ENCODE measurements at places on chromosomes 7 and 10.
A peak's percentile ranks its signal among the peaks of the same experiment; 100 is the strongest.

- no peak for DNase-seq
Measured at GRCh38 chr7:141460781-141461715, 90.2 kb upstream of the AGK start.

DNA sequence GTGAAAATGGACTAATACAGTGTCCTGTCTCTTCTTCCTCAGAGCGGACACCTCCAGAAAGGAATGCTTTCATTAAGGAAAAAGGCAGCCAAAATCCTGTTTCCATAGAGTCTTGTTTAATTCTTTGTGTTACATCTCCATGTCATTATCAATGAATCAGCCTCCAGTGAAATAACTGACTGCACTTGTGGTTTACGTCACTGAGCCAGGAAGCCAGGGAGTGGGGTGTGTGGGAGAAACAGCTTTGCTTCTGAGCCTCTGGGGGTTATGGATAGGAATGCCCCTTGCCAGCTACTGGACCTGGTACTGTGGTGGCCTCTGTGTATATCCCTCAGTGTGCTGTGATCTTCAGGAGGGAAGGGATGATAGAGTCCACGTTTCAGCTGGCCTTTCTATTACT is 416.8 kb downstream of the GALNT17 start:
- no peak for DNase-seq

DNA sequence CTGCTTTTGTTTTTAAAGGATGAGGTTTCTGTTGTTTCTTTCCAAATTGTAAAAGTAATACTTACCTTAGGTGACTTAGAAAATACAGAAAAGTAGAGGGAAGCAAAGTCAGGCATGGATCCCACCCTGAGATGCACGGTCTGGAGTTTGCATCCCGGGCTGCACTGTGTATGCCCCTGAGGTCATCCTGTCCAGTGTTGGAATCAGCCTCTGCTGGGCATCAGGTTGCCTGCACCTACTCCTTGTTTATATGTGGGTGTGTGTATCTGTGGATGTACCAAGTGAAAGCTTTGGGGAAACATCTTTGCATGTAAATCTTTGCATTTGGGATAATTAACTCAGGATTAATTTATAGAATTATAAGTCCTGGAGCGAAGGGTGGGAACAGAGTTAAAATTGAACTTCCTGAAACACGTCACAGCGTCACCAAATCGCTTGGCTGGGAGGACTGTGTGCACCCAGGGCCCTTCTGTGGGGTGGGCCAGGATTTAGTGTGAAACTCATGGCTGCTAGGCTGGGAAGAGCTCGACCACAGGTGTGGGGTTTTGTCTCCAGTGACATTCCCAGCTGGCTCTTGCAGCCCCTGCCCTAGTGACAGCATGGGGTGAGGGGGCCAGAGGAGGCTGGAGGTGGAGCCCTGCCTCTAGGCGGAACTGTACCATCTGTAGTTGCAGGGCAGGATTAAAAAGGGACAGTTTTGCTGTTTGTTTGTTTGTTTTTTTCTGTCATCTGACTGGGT is 27.9 kb downstream of the GTF2IRD1 start:
- no peak for DNase-seq

- no peak for DNase-seq
Measured at GRCh38 chr7:158052381-158053060, 535.1 kb downstream of the PTPRN2 start.

GRCh38 chr7:30213637-30214036 is 70.8 kb upstream of the ZNRF2 start:
- no peak for DNase-seq

DNA sequence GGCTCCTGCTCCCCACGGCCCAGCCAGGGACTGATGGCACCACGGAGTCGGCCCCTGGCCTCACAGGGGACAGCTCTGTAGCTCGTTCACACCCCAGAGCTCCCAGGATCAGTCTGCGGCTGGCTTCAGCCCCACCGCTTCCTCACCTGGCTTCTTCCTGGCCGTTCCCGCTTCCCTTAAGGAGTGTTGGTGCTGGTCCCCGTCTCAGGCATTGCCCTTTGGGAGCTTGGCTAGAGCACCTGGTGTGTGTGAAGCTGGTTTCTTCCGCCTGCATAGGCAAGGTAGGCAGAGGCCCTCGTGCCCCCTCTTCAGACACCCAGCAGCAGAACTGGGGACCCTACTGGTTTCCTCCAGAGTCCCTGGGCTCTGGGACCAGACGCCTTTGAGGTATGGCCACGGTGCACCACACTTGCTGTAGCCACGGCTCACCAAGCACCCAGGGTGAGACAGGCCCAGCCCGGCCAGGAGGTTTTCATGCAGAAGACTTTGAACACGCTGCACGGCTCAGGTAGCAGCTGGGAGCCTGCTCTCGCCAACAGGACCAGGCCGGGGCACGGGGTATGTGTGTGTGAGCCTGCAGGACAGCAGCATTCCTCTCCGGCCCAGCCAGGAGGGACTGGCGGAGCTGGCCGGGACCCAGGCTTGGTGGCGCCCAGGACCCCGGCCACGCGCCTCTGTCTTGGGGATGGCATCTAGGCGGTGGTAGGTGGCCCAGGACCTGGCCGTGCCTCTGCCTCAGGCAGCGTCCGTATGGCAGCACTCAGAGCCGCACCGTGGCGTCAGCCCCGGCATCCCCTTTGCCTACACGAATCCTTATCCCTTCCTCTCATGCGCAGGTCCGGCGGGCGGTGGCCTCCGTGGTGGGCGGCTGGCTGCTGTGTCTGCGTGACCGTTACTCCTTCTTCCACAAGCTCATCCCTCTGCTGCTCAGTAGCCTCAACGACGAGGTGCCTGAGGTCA is 13.2 kb upstream of the PRKAR1B start:
- no peak for DNase-seq

DNA sequence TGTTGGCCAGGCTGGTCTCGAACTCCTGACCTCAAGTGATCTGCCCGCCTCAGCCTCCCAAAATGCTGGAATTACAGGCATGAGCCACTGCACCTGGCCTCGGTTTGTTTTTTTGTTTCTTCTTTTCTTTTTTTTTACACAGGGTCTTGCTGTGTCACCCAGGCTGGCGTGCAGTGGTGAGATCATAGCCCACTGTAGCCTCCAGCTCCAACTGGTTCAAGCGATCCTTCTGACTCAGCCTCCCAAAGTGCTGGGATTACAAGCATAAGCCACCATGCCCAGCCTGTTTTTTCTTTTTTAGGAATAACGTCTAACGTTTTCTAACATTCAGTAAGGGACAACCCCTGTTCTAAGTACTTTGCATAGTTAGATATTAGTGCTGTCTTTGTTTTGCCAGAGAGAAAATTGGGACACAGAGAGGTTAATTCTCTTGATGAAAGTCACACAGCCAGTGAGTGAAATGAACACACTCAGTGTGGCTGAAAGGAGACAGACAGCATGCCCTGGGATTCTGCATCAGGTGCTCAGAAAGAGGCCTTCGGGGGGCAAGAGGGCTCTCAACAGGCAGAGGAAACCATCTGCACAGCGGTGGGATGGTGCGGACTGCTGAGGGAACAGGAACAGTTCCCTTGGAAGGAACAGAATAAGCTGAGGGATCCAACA is 4.3 kb downstream of the LIMK1 start:
- DNase-seq, result no peak

DNA sequence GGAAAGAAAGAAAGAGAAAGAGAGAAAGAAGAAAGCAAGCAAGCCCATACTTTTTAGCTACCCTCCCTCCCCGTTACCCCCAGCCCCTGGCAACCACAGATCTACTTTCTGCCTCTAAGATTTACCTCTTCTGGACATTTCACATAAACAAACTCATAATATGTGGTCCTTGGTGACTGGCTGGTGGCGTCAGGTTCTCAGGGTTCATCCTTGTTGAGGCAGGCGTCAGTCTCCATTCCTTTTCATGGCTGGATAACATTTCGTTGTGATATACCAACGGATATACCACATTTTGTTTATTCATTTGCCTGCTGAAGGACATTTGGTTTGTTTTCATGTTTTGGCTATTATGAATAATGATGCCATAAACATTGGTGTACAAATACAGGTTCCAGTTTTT is 30.5 kb downstream of the CDH23 start:
- no peak for DNase-seq

DNA sequence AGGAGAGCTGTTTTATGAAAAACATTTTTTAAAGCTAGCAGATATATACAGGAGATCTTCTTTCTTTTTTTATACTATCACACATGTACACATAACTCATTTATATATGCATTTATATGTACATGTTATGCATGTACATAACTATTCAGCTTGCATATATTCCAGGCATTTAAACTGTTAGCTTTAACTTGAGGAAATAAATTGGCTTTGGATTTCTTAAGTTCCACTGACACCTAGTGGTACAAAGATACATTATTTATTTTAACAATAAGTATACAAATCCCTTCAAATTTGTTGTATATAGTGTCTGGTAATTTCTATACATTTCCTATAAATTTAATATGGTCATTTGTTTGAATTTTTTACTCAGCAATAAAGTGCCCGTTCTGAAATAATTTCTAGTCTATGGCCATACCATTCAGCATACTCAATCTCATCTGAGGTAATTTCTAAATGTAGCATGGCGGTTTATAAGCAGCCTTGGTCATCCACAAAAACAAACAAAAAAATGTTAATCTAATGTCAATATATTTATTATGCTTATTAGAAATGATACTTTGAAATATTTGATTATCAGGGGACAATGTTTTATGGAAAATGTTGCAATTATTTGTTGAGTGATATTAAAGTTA is 11.6 kb downstream of the ZDHHC6 start:
- DNase-seq, result no peak

GRCh38 chr7:128299109-128299607 is 44.5 kb downstream of the RBM28 start:
- no peak for DNase-seq

GRCh38 chr10:57624856-57625592 is 642.7 kb downstream of the IPMK start:
- peak; percentile 31 for DNase-seq

DNA sequence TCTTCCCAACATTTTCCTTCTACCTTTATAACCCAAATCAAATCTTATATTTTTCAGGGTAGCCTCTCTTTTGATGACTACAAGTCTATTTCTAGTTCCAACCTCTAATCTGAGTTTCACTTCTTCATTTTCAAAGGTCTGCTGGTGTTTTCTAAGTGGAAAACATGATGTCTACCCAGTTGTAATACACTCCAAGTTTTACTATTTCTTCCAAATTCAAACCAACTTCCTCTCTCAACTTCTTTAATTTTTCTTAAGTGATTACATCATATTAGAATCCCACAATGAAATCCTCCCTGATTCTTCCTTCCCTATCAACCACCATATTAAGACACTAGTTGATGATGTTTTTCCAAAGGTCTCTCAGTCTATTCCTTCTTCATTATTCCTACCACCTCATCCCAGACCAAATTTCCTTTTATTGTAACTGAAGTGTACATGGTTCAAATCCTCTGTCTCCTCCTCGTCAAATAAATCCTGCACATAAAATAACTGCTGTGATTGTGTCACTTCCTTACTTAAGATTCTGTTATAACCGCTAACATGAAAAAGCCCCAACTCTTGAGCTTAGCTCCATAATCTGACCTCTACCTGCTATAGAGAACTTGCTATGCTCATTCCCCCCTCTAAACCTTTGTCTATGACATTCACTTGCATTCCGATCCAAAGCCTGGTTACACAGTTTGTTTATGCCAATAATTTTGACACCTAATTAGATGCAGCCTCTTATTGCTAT is 12.7 kb downstream of the TAS2R38 start:
- DNase-seq, result no peak

- no peak for DNase-seq
Measured at GRCh38 chr10:10870523-10871241, 147.0 kb upstream of the CELF2 start.

- DNase-seq, result no peak
Measured at GRCh38 chr7:156257904-156258303, 382.7 kb upstream of the RNF32 start.
